ENCODE measurements at places on chromosomes 6 and 20.
A peak's percentile ranks its signal among the peaks of the same experiment; 100 is the strongest.

DNA sequence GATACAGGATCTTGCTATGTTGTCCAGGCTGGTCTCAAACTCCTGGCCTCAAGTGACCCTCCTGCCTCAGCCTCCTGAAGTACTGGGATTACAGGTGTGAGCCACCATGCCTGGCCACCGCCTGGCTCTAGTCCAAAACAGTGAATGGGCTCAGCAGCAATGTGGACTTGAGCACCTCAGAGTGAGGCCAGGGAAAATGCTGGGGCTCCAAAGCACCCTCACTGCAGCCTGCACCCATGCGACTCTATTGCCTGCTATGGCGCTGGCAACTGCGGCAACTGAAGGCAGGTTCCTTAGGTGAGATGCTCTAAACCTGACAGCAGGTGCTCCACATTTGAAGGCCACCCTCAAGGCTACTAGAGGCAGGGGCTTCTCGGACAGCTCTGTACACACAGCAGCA lies 26.5 kb downstream of the MAP1LC3A start:
- DNase-seq = no peak

DNA sequence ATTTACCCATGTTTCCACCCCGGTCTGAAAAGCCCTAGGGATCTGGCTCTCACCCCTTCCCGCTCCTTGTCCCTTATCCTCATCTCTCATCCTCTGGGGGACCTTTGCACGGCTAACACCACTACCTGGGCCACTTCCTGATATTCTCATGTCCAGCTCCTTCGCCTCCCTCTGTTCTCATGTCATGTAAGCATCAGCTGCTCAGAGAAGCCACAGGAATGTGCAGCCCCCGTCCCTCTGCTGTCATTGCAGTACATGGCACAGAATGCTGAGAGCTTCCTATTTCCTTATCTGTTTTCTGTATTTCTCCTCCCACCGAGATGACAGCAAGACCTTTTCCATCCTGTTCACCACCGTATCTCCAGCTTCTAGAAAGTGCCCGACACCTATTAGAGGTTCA lies 102.4 kb downstream of the MTHFD1L start:
- DNase-seq = no peak

GRCh38 chr20:40276301-40276700 lies 412.7 kb downstream of the MAFB start:
- DNase-seq = no peak

DNA sequence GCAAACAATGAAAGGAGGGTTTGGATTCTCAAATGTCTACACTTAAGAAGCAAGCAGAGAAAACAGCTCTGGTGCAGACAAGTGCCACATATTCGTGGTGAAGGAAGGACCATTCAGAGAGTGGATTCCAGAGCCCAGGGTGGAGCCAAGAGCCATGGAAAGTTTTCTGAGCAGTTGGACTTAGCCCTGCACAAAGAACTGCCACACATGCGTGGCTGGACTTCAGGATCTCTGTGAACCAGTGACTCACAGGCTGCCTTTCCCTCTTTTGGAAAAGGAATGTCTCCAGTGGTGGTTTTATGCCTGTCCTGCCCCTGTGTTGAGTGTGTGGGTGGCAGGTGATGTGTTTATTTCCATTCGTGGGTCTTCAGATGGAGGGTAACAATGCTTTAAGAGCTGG lies 489.5 kb downstream of the CDH26 start:
- DNase-seq = no peak

GRCh38 chr6:106281661-106282060 lies 43.9 kb downstream of the ATG5 start:
- no peak for DNase-seq

DNA sequence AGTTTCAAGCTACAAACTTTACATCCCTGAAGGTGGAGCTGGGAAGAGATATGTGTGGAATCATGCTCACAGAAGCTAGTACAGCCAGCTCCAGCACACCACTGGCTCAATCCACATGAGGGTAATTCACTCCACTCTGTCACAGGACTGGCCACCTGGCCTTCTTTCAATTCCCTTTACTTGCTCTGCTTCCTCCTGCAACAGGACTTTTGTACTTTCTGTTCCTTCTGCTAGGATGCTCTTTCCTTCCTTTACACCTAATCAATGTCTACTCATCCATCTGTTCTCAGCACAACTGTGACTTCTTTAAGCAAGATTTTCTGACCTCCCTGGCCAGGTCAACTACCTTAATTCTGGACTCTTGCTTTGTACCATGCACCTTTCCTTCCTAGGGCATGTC lies 39.4 kb upstream of the MYB start:
- no peak for DNase-seq

DNA sequence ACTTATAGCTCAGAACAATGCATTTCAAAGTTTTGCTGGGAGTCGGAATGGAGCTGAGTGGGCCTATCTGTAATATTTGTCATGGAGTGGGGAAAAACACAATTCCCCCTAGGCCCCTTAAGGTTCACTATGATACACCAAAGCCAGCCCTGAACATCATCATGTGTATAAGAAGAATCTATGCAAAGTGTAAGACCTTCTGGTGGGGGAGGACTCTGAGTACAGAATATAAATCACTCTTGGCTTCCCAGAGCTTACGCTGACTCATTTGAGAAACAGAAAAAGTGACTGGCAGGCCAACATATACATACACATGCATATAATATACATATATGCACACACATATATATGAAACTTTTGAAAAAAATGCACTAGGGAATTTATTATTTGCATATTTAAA lies 54.1 kb upstream of the UBR2 start:
- DNase-seq = no peak

GRCh38 chr6:37168811-37169495 lies 999 bp upstream of the PIM1 start:
- DNase-seq = no peak

DNA sequence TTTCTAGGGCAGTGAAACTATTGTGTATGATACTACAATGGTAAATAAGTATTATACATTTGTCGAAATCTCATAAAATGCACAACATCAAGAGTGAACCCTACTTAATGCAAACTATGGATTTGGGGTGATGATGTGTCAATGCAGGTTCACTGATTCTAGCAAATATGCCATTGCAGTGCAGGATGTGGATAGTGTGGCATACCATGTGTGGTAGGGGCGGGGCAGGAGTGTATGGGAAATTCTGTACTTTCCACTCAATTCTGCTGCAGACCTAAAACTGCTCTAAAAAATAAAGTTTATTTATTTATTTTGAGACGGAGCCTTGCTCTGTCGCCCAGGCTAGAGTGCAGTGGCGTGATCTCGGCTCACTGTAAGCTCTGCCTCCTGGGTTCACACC lies 44.3 kb downstream of the ABHD12 start:
- no peak for DNase-seq

- DNase-seq = no peak
These were observed 172.6 kb upstream of the MOCS1 start for GRCh38 chr6:40106840-40107239.

DNA sequence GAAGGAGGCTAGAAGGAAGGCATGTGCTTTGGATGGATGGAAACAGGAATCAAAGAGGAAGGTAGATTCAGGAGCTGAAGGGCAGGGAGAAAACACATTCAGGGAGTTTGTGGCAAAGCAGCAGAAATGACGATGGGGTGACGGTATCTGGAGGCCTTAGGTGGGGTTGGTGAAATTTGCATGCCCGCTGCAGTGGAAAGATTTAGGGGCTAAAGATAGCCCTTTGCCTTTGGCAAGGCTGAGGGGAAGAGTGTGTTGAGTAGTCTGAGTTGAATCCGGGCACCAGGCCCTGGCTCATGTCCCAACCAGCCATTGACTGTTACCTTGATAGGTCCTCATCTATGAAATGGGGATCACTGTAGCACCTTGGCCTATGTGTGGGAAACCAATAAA lies 1.3 kb downstream of the GZF1 start:
- DNase-seq = no peak

- DNase-seq = no peak
These were observed 59.6 kb downstream of the RAB44 start for GRCh38 chr6:36757206-36757605.

GRCh38 chr6:65064844-65065243 lies 642.2 kb downstream of the EYS start:
- DNase-seq = no peak

- DNase-seq = no peak
These were observed 2.6 kb downstream of the ASF1A start for GRCh38 chr6:118896339-118897136.

DNA sequence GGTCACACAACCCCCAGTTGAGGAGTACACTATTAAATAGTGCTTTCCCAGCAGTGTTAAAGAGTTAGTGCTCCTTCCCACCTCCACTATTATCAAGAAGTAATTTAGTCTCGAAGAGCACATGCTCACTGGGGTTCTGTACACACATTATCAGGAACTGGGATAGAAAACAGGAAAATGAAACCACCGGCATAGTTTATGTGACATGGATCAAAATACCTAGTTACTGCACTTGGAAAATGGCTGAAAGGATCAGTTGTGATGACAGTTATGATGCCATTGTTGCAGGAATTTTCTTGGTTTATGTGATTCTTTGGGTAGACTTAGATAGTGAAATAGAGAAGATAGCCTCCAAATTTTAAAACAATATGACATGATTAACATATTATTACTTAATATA lies 152.9 kb downstream of the AKAP7 start:
- no peak for DNase-seq

DNA sequence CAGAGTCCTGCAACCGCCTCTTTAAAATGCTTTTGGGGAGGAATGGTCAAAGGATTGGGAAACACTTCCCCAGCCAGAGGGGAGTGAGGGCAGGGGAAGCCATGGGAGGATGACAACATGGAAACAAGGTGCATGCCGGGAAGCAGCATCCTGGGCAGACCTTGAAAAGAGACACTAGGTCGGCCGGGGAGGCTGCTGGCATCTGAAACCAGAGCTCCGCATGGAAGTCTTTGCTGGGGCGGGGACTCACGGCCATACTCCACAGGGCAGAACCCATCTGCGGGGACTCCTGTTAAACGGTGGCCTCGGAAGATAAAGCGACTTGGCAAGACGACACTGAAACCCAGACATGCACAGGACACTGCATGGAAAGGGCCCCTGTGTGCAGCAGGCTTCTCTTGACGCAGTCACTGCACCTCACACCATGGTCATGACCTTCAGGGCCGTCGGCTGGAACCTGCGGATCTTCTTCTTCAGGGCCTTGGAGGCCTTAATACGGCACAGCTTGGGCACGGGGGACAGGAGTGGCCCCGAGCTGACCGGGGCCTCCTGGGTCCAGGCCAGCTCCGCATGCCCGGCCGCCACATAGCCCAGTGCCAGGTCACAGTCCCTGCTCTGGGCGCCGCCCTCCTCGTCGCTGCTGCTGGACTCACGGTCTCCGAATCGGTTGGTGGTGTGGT lies 12.4 kb downstream of the DACT2 start:
- DNase-seq = no peak

- no peak for DNase-seq
These were observed 110.7 kb upstream of the ADGRF1 start for GRCh38 chr6:47152666-47153403.

DNA sequence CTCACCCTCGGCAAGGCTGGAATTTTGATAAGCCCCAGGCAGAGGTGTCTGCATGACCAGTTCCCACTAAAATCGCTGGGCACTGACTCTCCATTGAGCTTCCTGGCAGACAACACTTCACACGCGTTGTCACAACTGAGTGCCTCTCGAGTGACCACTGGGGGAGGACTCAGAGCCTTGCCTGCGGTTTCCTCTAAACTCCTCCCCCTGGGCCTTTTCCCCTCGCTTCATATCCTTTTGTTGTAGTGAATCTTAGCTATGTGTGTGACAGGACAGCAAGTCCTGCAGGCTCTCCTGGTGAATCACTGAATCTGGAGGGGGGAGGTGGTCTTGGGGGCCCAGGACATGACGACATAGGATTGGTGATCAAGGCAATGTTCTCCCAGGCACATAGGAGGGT lies 670.8 kb downstream of the PRKN start:
- DNase-seq = no peak

- no peak for DNase-seq
These were observed 2.6 kb downstream of the SCUBE3 start for GRCh38 chr6:35216412-35216732.

GRCh38 chr20:57586370-57586793 lies 25.5 kb downstream of the PCK1 start:
- DNase-seq = peak; percentile 9

DNA sequence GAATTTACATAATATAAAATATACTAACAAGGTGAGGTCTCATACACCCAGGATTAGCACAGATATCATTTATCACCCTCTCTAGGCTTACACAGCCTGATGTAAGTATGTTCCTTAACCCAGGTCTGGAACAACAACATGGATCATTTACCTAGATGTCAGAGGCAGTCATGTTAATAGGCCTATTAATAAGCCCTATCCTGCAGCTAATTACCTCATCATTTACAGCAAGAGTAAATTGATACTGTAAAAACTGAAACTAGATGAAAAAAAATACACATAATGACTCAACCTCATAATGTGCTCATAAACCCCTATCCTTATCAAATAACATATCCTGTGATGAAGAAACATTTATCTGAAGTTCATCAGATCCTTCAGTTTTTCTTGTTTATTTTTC lies 334.3 kb upstream of the MANEA start:
- no peak for DNase-seq

DNA sequence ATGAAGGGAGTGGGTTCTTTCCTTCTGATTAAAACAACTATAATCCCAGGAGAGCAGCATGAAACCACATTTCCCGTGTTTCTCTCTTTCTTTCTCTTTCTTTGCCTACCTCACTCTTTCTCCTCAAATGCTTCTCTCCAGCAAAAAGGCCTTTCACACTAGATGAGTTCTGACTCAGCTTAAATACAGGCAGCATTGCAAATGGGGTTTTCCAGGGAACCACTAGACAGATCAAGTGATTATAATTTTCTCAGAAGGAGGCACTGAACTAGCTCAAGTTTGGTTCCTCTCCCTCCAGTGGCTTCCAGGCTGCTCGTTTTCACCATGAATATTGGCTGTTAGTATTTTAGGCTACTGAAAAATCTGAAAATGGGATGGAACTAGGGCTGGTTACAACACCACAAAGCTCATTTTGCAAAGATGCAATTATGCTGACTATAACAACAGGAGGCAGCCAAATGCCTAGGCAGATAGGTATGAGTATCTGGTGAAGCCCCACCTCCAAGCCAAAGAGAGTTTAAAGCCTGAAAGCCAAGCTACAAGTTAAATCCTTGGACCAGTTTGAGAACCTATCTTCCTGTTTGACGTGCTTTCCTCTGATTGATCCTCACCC lies 260.0 kb downstream of the MMUT start:
- DNase-seq = no peak

DNA sequence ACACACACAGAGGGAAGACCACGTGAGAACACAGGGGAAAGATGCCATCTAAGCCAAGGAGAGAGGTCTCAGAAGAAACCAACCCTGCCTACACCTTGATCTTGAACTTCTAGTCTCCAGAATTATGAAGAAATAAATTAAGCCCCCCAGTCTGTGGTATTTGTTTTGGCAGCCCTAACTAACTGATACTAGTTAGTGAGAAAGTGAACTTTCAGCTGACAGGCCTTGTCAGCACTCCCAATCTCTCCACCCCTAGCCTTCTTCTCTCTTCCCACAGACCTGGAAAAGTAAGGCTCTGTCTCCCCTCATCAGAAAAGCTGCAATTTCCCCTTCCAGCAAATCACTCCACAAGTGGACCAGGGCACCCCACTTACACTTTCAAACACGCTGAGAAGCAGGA lies 108.6 kb upstream of the CDYL start:
- DNase-seq = no peak

- no peak for DNase-seq
These were observed 401.1 kb upstream of the ARID1B start for GRCh38 chr6:156376091-156376490.

GRCh38 chr20:35274172-35275092 lies 3.5 kb downstream of the MMP24OS start:
- DNase-seq = no peak

GRCh38 chr6:3749977-3750316 lies 1.6 kb downstream of the PXDC1 start:
- no peak for DNase-seq

- no peak for DNase-seq
These were observed 149.6 kb downstream of the RIMS1 start for GRCh38 chr6:72035966-72036365.

All from putamen (tissue), 1 donor.